ENCODE measurements at places on chromosomes 5 and 9. TPM values are rescaled to one million over a fixed set of nuclear protein-coding genes. Genes with fewer than 3 reads are reported as not detected.
A peak's percentile ranks its signal among the peaks of the same experiment; 100 is the strongest.

GRCh38 chr5:108876451-108876850 lies 128.8 kb downstream of the FER start:
- no peak for DNase-seq

DNA sequence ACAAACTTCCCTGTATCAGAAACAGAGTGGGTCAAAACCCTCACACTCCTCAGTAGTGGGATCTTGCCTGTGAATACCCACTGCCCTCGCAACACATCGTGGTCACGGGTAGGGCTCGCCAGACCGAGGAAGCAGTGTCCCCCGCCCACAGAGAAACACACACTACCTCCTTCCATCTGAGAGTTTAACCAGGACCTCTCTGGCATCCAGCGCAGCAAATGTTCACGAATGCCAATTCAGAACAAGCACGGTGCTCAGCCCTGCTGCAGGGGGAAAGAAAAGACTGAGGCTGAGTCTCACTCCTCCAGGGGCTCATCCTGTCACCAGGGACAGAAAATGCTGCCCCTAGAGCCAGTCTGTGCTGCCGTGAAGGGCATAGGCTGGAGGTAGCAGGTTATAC lies 42.5 kb upstream of the SYNPO start:
- peak; percentile 52 for DNase-seq

DNA sequence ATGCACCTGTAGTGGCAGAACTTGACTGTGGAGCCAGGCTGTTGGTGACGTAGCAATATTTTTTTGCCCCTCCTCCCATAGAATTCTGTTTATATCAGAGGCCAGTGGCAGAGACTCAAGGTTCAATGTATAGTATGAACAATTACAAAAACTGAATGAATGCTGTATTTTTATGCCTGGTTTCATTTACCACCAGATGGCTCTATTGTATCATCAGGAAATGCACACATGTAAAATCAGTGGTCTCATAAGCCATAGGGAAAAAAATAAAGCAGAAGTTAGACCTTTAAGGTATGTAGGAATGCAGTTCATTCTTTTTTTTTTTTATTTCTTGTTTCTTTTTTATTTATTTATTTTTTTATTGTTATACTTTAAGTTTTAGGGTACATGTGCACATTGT lies 43.6 kb downstream of the CCDC192 start:
- DNase-seq, result no peak

GRCh38 chr5:168468836-168469235 lies 17.4 kb upstream of the RARS1 start:
- DNase-seq, result no peak

The LAMC3 gene
- total RNA-seq, result 0.22 TPM

The NR4A3 gene
- total RNA-seq, result 3.9 TPM

GRCh38 chr5:178177569-178177968 lies 9.6 kb downstream of the GMCL2 start:
- DNase-seq, result no peak

GRCh38 chr9:93974151-93974550 lies 19.0 kb upstream of the BARX1 start:
- DNase-seq, result no peak

GRCh38 chr9:86838519-86839497 lies 108.5 kb downstream of the GAS1 start:
- DNase-seq, result peak; percentile 79

GRCh38 chr9:111900858-111901612 lies 4.4 kb downstream of the UGCG start:
- DNase-seq, result no peak

The SUSD3 gene
- total RNA-seq, result 1.7 TPM

GRCh38 chr5:107170620-107171019 lies 500.1 kb downstream of the EFNA5 start:
- DNase-seq, result no peak

The HTR4 gene
- 0.22 TPM for total RNA-seq

DNA sequence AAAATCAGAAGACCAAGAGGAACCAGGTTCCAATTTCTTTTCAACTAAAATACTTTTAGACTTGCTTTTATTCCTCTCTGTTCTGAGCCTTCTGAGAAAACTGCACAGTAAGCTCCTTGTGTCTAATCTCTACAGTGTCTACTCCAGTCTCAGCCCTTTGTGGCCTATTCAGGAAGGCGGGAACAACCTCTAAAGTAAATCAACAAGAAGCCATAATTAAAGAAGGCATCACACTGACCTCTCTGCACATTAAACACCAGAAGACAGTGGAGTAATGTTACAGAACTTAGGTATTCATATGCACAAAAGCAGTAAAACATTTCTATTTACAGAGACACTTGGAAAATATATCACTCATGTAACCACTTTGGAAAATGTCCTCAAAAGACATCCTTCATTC lies 14.9 kb downstream of the XPA start:
- DNase-seq, result no peak

DNA sequence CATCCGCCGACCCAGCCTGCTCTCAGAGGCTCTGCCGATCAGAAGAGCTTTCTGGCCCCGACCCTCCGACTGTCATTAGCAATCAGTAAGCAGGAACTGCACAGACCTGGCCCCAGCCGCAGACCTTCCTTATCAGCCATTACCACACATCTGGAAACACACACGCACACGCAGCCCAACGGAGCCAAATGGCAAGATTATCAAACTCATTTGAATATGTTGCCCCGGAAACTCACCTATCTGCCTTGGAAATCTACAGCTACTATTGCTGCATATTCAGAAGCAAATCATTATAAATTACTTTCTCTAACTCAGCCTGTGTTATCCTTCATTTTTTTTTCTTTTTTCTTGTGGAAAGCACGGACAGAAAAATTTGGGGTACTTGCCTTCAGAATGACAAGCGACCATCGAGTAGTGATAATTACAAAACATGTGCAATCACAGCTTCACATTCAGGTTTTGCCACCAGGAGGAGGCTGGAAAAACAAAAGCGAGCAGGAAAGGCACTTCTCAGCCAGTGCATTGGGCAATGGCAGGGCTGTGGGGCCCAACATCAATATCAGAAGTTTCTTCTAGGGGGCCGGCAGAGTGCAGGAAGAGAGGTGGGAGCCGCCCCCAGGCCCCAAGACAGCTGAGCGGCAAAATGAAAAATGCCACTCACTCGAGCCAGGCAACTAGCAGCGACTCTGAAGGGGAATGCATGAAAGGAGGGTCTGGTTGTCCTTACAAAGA lies 122.3 kb downstream of the VAV2 start:
- DNase-seq, result no peak

The TEX48 gene
- not detected for total RNA-seq
